ENCODE measurements at places on chromosomes 12 and 14. TPM values are rescaled to one million over a fixed set of nuclear protein-coding genes. Genes with fewer than 3 reads are reported as not detected.
A peak's percentile ranks its signal among the peaks of the same experiment; 100 is the strongest.

Gene GRIP1
- 47.4 TPM for total RNA-seq

Gene KRT77
- not detected for total RNA-seq

Gene TEX22
- total RNA-seq, result 2.8 TPM

DNA sequence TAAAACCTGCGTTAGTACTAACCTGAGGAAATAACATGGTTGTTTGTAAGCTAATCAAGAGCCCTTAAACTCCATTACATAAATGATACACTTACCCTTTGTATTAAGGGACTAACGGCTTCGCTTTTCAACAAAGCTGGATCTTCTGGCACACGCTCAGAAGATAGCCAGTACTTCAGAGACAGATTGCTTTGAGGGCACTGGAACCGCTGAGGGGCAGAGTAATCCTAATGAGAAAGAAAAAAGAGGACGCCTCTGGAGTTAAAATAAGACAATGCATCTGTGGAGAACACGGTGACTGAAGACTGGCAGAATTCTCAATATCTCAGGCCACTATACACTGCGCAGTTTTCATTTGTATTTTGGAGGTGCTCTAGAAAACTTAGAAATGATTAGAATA, 1.5 kb upstream of the KTN1 start:
- DNase-seq, result no peak

GRCh38 chr14:105333613-105334364, 19.2 kb downstream of the PACS2 start:
- no peak for DNase-seq

- DNase-seq, result no peak
These were observed 2.1 kb upstream of the BLOC1S1 start for GRCh38 chr12:55713721-55714120.

DNA sequence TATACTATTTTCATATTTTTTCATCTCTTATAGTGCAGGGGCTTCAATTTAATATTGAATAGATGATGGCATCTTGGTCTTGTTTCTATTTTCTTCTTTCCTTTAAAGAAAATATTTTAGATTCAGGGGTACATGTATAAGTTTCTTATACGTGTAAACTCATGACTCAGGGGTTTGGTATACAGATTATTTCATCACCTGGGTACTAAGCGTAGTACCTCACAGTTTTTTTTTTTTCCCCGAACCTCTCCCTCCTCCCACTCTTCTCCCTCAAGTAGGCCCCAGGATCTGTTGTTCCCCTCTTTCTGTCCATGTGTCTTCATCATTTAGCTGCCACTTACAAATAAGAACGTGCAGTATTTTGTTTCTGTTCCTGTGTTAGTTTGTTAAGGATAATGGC, 172.6 kb downstream of the TMTC3 start:
- DNase-seq, result no peak

- DNase-seq, result no peak
These were observed 100.5 kb upstream of the SSTR1 start for GRCh38 chr14:38107216-38107631.

GRCh38 chr12:129193263-129193871, 340.1 kb downstream of the GLT1D1 start:
- DNase-seq, result peak; percentile 41

DNA sequence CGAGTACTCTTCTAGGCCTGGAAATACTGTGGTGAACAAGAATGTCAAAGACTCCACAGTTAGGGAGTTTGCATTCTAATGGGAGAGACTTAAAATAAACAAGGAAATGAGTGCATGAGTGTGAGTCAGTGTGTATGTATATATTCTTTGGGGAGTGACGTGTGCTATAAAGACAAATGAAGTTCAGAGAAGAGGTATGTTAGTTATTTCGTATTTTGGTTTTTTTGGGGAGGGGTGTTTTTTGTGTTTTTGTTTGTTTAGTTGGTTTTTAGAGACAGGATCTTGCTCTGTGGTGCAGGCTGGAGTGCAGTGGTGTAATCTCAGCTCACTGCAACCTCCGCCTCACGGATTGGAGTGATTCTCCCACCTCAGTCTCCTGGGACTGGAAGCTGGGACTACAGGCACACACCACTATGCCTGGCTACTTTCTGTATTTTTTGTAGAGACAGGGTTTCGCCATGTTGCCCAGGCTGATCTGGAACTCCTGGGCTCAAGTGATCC, 74.3 kb downstream of the SRGAP1 start:
- peak; percentile 38 for DNase-seq

DNA sequence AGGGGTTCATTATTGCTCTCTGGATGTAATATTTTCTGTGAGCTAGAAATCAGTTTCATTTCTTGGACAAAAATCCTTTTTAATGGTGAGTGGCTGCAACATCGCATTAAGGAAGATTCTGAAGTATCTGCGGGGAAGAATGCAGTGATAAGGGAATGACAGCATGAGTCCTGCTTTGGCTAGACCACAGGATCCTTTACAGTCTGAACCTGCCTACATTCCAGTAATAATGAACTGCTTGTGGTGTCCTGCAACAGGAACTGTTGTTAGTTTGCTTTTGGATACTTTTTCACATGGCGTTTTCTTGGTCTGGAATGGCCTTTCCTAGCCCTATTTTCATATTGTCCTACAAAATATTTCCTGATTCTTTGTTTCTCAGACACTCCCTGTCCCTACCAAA, 15.7 kb downstream of the MDM2 start:
- no peak for DNase-seq

- no peak for DNase-seq
These were observed 279.8 kb downstream of the AKAP6 start for GRCh38 chr14:32608857-32609256.

GRCh38 chr12:51381226-51382079, 9.8 kb downstream of the GALNT6 start:
- no peak for DNase-seq

GRCh38 chr14:99947695-99948094, 117.5 kb upstream of the EVL start:
- DNase-seq, result no peak

DNA sequence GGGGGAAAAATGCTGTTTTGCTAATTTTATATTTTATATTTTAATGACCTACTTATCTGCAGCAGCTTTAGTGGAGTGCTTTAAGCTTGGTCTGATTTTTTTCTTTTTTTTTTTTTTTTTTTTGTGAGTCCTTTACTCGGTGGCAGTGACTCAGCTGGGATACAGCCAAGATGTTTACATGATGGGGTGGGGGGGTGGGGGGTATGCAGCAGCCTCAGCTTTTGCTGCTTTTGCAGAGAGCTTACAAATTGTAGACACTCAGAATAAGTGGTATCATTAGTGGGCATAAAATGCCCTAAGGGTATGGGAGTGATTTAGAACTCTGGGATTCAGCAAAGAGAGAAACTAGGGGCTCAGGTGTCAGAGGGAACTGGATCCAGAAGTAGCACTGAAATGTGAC, 38.2 kb upstream of the ARHGAP5 start:
- no peak for DNase-seq
